ENCODE measurements at places on chromosomes 1 and 21.

DNA sequence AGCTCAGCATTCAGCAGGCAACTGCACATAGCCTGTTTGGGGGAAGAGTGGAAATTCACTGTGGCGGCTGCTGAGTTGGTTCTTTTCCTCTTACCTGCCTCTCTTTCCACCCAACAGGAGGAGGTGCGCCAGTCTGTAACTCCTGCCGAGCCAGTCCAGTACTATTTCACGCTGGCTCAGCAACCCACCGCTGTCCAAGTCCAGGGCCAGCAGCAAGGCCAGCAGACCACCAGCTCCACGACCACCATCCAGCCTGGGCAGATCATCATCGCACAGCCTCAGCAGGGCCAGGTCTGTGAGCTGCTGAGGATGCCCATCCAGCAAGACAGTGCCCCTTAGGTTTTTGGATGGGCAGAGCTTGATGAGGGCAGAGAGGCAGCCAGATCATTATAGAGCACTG lies 25.6 kb upstream of the KCNQ4 start:
- no peak for DNase-seq

GRCh38 chr1:166066107-166066506 lies 100.7 kb downstream of the FAM78B start:
- DNase-seq, result no peak

- no peak for DNase-seq
Measured at GRCh38 chr1:18950401-18951026, 6.0 kb downstream of the IFFO2 start.

- DNase-seq, result no peak
Measured at GRCh38 chr1:247337961-247338360, 6.3 kb upstream of the ZNF496 start.

DNA sequence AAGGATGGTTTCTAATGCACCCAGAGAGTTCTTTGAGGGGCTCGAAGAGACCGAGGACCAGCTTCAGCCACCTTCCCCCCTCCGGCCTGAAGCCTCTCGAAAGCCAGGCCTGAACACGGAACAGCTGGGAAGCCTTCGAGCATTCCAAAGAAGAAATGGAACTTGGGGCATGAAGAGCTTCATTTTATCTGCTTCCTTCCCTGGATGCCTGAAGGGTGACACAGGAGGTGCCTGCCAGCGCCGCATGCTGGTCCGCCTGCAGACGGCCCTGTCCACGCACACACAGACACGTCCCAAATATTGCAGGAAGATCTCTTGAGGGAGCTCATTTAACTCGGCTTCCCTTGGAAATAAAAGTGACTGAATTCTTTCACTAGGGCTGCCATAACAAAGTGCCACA lies 73.7 kb downstream of the TOMM20 start:
- no peak for DNase-seq

DNA sequence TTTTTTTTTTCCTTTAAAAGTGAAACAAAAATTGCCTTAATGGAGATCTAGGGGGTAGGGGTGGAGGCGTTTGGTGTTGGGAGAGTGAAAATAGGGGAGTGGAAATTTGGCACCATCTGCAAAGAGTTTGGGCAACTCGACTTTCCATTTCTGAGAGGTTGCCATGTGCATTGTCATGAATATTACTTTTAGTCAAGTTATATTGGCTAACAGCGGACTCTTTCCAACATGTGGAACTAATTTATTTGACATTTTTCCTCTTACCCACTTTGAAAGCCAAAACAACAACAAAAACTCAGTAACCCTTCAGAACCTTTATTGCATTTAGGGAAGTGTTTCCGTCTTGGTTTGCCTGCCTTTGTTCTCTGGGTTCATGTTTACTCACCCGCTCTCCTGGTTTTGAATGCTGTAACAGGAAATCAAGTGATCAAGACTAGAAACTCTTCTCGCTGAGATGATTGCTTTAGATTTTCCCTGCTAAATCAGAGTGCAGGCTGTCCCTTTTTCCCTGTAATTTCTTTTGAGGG lies 70.4 kb downstream of the CACHD1 start:
- DNase-seq, result no peak

DNA sequence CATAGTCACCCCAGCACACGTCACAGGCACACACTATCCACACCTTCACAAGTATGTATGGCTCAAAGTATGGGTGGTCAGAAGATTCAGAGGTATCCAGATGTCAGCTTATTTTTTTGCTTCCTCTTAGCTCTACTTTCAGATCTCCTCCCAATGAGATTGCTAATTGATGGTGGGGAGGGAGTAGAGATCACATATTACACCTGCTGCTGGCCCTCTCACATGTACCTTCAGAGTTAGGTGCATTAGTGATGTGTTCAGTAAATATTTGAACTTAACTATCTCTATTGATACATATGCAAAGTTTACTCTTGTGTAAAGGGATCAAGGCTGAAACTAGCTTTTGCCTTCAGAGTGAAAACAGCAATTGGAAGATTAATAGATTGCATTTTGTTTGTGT lies 262.6 kb downstream of the PCP4 start:
- DNase-seq, result no peak

GRCh38 chr1:153206631-153207030 lies 3.4 kb downstream of the LELP1 start:
- DNase-seq, result no peak

- DNase-seq, result no peak
Measured at GRCh38 chr1:80675454-80675853, 1125.3 kb upstream of the ADGRL2 start.

DNA sequence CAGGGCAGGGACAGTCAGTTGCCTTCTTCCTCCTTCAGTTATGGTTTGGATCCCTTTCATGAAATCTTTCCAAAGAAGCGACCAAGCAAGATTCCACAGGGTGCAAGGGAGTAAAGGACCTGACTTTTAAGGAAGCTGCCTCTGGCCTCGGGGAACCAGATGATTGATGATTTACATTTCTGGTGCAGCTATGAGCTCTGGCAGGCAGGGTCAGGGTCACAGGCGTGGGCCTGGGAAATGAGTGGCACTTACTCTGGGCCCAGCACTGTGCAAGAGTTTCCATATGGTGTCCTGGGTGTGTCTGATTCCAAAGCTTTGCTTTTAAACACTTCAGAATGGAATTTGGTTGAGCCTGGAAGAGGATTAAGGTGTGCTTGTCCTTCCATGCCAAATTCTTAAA lies 7.2 kb upstream of the CRABP2 start:
- DNase-seq, result no peak

GRCh38 chr1:109850827-109851226 lies 59.8 kb upstream of the CSF1 start:
- DNase-seq, result no peak

All from GM12864 (cell line).